Caco-2 (cell line): ENCODE measurements at places on chromosomes 7 and 10.

DNA sequence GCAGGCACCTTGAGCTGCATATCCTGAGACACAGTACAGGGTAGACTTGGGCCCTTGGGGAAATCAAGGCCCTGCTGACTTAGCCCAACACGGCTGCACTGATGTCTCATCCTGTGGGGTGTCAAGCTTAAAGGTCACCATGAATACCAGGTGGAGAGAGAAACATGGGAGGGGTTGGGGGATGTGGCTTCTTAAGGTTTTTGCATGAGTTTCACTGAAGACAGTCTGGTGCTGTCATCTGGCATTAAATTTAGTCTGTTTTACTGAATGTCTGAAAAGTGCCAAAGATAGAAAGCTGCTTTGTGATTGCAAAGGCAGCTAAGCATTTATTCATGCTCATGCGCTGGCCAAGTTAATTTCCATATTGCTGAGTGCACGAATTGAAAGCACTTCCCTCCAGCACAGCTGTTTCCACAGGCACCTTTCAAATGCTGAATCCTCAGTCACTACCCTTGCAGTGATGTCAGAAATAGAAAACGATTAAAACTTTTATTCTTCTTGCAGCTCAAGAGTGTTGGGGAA is 102.1 kb downstream of the OSBPL3 start:
- no peak for DNase-seq

DNA sequence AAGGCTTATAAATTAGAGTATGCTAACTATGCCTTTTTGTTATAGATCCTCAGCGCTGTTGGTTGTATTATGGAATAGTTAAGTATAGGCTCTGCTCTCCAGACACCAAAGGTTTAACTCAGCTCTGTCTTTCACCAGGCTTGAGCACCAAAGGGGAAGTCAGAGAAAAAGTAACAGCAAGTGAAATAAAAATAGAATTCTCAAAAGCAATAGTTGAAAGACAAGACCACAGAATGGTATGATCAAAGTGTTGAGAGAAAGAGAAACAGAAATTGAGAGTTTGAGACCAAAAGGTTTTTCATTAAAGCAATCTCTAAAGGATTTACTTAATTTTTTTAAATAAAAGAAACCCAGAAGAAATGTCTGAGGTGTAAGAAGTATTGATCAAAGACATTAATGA is 529.8 kb upstream of the C7orf33 start:
- DNase-seq: no peak

- no peak for DNase-seq
Measured at GRCh38 chr7:67566101-67566500, 569.5 kb downstream of the TYW1 start.

DNA sequence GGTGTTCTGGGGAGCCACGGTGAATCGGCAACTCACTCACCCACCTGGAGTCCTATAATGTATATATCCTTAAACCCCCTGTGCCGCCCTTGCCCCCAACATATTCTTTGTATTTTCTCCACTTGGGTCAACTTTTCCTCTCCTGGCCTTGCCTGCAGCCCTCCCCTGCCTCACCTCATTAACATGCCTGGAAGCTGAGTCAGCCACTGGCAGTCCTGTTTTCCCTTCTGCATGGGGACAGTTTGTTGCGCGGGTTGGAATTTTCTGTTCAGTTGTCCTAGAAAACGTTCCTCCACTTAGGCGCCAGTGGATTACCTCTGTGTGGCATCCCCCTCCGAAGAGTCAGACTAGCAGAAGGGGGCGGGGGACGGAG is 97.4 kb downstream of the C10orf105 start:
- peak; percentile 81 for DNase-seq

GRCh38 chr10:12638103-12638502 is 288.8 kb downstream of the CAMK1D start:
- DNase-seq: peak; percentile 85

DNA sequence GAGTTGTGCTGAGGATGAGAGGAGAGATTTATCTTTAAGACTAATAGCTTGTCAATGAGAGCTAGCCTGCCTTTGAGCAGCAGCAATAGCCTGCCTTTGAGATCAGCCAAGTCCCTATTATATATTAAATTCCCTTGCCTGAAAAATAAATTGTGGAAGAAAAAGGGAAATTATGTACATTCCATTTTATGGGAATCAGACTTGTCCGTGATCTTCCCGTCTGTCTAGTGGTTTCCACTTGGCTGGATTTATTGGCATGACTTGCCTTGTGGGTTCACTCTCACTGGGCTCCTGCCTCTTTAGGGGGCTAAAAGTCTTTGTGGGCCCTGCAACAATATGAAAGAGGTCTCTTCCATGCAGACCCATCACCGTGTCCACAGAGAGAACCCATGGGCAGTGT is 171.7 kb upstream of the FRMD4A start:
- no peak for DNase-seq

- DNase-seq: no peak
Measured at GRCh38 chr7:125255810-125256209, 326.2 kb upstream of the POT1 start.

DNA sequence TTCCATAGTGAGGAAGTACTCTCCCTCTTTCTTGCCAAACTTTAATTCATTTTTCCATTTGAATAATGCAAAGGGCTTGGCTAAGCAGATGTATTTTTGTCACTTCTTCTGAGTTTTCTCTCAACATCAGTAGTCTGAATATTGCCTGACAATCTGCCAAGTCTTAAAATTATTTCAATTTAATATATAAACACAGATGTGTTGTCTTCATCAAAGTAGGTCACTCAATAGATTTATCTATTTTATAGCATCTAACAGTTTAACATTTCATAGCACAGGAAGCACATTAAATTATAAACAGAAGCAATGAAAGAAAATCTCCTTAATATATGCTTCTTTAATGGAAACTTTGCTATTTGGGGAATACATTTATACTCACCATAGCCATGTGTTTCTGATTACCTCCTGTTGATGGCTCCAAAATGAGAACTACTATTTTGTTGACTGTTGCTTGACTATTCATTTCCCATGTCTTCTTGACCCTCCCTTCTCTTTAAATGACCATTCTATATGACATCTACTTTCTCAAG is 4.5 kb downstream of the CPED1 start:
- no peak for DNase-seq

GRCh38 chr7:76086070-76086469 is 38.2 kb downstream of the MDH2 start:
- no peak for DNase-seq

- no peak for DNase-seq
Measured at GRCh38 chr7:150631866-150632864, at the start of gene GIMAP6. GIMAP6 (minus strand) TSS chr7:150632385; CDS start chr7:150630142, 2,243 bp downstream.

DNA sequence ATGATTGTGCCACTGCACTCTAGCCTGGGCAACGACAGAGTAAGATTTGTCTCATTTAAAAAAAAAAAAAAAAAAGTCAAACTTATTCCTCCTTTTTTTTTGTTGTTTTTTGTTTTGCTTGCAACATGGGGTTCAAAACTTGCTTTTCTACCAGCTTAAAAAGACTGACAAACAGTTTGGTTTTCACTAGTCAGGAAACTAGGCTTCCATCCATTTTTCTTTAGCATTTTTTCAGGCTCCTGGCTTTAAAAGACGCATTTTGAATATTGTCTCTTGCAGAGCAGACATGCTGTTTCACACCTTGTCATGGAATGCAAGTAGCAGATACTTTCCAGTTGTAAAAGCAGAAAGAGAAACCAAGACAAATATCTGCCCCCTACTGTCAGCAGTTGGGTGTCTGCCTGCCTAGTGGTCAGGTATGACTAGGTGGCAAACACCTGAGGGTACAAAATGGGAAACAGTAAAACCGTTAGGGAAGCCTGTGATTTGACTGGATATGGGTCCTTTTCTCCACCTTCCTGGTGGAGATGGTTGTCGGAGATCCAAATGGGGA is 139.9 kb downstream of the CCDC71L start:
- DNase-seq: no peak

DNA sequence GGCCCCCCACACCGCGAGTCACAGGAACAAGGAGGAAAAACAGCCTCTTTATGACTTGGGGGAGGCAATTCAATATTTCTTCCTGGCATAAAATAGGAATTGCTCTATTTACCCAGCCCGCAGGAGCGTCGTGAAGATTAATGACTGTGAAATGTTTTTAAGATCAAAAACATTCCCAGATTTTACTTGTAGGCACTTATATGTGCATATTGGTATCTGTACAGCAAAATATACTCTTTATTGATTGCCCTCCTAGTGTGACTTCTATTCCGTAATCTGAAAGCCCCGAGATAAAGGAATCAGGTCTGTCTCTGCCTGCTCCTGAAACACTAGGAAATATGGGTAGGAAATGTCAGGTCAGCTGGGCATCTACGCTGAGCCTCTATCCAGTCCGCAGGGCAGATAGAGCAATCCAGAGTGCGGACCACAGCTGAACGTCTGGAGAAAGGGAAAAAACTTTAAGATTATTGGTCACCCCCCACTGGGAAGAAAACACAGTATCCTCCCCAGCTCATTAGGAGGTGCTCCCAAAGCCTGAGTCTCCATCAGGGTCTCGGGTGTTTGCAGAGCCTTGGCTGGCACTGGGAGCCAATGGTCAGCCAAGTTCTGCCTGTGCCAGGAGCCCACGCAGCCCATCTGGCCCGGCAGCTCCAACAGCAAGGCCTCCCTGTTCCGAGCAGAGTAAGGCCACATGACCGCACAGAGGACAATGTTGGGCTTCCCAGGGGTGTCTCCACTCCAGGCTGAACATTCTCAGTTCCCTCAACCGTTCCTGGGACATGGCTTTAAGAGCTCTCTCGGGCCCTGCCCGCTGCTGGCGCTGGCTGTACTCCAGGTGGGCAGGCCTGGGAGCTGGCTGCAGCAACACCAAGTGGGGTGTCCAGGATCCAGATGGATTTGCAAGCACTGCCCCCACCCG is 7.7 kb downstream of the CTBP2 start:
- no peak for DNase-seq

DNA sequence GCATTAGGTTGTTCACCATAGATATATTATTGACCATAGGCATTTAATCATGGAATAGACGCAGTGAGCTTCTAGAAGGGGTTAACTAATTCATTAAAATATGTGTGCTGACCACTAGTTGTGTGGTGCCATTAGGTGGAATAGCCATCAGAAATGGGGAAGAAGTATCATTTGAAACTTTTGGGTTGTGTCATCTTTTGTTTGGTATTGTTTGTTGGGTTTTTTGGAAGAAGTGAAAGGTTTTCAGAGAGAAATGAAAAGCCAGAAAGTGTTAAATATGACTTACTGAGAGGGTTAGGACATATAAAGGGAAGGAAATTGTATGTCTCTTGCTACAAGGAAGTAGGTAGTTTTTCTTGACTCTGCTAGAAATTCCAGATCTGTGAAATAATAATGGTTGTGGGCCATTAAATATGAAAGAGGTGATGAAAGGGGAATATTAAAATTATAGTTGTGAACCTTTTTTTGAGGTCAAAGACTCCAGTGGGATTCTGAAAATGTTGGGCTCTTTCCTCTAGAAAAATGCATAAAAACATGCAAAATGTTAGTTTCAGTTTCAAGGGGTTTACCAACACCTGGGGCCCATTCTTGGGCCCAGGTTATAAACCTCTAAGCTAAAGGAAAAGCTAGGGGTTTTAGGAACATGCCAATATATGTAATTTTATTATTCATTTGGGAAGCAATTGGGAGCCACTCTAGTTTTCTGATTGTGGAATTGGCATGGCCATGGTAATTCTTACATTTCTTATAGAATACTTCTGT is 348.5 kb downstream of the BBS9 start:
- DNase-seq: no peak

GRCh38 chr7:46909601-46910051 is 672.3 kb downstream of the TNS3 start:
- DNase-seq: no peak

DNA sequence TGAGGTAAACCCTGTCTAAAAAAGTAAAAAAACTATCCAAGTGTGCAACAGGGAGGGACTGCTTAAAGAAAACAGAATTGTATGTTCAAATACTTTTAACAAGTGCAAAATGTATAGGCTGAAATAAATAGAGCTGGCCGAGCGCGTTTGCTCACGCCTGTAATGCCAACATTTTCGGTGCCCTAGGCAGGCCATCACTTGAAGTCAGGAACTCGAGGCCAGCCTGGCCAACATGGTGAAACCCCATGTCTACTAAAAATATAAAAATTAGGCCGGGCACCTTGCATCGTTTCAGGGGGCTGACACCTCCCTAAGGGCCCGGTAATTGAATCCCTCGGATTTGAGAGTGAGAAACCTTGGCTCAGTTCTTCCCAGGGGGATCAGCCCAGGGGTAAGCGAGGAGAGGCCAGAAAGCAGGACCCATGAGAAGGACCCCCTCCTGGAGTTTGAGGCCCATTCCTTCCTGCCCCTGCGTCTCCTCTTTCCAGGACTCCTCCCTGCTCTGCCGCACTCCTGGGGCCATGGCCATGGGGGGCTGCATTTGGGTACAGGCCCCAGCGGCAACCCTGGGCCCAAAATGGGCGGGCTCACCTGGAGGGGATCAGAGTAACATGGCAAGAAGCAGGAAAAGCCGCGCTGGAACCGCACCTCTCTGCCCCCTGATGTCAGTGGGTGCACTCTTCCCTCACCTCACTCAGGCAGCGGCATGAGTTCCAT is 75.5 kb upstream of the TMEM248 start:
- peak; percentile 40 for DNase-seq

DNA sequence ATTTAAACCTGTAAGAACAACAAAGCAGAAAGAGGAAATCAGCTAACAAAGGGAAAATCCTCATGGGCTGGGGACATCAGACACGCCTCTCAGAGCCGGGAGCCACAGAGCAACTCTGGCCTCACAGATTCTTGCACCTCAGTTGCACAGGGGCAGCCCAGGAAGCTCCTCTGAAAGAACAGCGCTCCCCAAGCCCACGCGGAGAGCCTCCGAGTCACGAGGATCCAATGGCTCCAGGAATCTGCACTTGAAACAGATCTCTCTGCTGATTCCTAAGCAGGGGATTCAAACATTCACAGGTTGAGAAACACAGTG is 213.2 kb upstream of the MGMT start:
- DNase-seq: no peak

- no peak for DNase-seq
Measured at GRCh38 chr10:71262027-71262426, 49.7 kb downstream of the UNC5B start.

- DNase-seq: no peak
Measured at GRCh38 chr7:27560706-27561235, 101.9 kb downstream of the HIBADH start.

DNA sequence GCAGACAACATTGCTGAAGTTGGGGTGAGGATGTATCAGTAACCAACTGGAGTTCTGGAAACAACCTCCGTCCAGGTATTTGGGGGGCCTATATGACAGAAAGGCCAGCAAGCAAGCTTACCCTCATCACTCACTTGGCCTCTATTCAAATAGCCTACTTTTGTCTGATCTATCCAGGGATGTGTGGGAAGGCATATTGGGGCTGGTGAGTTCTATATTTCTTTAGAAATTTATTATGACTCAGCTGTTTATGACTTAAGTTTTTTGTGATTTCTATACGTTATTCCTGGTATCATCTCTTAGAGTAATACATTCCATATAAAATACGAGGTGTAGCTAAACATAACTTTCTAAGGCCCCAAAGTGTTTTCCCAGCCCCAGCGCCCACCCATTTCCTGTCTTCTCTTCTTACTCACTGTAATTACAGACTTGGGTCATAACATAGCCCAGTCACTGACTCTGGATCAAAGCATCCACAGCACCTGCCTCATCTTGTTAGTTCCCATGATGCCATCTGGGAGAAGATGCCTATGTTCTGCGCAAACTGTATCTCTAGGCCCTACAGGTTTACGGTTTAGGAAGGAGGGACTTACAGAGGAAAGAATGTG is 18.1 kb downstream of the GARS1 start:
- no peak for DNase-seq

GRCh38 chr7:90599892-90600555 is 3.9 kb downstream of the CDK14 start:
- DNase-seq: no peak

- DNase-seq: peak; percentile 52
Measured at GRCh38 chr7:123580406-123581161, 21.0 kb upstream of the ASB15 start.

- DNase-seq: peak; percentile 46
Measured at GRCh38 chr7:31896925-31897324, 173.3 kb downstream of the PDE1C start.
